Left kidney (tissue), 8 donors: ENCODE measurements at places on chromosomes 11 and 22. TPM values are rescaled to one million over a fixed set of nuclear protein-coding genes. Genes with fewer than 3 reads are reported as not detected.

OR52K2 gene
- not detected for polyA plus RNA-seq

ME3 gene
- 29.7 TPM for polyA plus RNA-seq

KCNQ1 gene
- polyA plus RNA-seq, result 9.1 TPM

MIOX gene
- polyA plus RNA-seq, result 6.1 TPM

CCDC179 gene
- polyA plus RNA-seq, result not detected

OR10G7 gene
- polyA plus RNA-seq, result not detected

EIF1AD gene
- polyA plus RNA-seq, result 31.7 TPM

ZP1 gene
- polyA plus RNA-seq, result 0.30 TPM

DNA sequence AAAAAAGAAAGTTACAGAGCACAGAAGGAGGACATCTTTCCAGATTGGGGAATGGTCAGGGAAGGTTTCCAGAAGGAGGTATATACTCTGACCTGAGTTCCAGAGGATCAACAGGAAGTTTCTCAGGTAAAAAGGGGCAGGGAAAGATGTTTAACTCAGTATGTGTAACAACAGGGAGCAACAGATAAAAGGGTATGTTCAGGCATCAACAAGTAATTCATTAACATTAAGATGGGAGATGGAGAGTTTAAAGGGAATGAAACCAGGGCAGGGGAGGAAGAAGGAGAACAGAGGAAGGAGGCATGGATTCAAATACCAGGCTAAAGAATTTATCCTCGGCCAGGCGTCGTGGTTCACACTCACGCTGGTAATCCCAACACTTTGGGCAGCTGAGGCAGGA lies 2.5 kb upstream of the DENND5A start:
- DNase-seq, result no peak

DNA sequence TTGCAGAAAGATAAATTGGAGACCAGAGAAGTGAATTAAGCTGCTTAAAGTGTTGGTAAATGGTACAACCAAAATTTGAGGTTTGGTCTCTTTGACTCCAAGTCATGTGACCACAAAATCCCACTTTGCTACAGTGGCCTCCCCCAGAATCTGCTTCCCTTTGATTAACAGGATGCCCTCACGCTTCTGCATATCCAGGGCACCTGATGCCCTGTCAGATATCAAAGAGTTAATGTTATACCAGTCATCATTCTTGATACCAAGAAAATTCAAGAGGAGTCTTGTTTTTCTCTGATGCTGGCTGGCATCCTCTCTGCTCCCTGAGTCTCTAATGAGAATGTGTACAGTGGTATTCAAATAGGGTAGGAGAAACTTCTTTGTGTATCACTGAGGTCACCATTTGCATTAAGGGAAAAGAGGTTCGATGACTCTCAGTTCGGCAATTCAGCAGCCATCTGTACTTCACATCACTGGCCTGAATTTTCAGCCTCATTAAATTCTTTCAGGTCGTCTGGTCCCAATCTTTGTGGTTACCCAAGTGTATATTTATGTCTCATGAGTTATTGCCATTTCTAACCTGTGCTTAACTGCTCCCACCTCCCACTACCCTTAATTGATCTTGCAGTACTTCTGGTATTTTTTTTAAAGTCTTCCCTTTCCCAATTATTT lies 73.9 kb downstream of the BDNF start:
- no peak for DNase-seq

DNA sequence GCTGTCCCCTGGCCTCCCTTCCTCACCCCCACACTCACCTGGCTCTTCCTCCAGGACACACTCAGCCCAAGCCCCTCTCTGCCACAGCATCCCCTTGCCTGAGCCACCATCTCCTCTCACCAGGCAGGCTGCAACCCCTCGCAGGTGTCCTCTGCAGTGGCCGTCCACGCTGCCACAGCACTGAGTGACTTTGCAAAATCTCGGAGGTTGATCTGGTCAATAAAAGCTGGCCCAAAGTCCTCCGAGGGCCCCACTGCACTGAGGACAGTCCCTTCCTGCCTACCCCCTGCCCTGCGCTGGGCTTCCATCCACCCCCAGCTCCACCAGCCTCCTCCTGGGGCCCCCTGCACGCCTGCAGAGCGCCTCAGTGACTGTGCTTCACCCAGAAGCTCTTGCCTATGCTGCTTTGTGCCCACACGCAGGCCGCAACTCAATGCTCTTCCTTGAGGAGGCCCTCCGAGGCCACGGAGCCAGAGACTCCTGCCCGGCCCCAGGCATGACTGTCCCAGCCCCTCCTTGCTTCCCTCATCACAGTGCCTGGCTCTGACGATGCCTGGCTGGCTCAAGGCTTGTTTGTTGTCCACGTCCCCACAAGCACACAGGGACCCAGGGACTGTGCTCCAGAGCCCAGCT lies 30.8 kb upstream of the SLC22A12 start:
- no peak for DNase-seq

DNA sequence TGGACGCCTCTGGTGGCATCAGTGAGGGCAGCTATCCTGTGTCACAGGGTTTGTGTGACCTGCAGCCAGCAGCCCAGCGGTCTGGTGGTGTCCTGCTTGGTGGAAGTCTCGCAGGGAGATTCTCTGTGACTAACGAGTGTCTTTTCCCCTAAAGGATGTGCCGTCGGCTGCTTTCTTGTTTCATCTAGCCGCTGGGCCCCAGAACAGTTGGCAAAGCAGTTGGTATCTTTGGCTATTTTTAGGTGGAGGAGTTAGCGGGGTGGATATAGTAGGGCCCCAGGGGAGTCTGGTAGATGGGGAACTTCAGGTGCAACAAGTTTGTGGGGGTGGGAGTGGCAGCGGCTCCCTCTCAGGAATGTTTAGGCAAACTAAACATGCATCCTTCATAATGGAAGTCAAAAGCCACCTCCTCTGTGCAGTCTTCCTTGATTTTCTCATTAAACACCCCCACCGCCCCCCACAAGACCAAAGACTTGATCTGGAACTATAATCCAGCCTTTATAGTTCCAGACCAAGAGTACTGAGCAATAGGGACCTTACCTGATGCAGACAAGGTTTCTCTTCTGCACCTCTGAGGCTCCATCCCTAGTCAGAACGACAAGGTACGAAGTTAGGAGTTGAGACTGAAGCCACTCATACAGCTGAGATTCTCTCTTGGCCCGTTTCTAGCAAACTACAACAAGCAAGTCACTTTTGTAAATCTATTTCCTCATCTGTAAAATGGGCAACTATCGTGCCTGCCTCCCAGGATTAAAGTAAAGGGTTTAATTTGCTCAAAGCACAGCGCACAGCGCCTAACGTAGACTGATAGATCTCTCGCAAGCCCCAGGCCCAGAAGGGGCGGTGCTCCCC lies 1.1 kb upstream of the PELI3 start:
- DNase-seq, result no peak

DNA sequence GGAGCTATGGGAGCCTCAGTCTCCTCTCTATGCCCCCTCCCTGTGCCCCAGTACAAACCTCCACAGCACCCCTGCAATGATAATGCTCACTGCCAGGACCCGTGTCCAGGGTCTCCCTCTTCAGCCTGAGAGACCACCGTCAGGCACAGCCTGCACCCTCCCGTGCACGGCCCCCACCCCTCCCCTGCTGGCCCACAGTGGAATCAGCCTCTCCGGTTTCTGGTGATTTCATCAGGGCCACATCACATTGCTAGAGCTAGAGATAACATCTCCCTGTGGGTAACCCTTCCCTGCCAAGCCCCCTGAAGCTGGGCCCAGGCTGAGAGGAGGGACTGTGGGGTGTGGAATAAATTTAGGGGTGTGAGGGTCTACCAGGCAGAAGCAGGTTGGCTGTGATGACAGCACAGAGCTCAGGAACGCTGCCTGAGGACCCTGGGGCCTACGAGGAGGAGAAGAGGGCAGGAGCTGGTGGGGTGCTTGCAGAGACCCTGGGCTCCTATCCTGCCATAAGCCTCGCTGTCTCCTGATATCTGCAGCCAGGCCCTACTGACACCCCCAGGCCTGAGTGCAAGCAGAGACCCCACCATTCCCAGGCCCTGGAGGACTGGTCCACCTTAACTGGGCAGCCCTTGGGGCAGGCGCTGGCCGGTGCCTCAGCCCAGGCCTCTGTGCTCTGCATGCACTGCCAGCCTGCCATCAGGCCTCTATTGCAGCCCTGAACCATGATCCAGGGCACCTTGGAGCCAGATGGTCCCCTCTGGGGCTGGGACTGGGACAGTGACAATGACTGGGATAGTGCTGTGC lies at the start of gene KLHDC7B:
Gene KLHDC7B (plus strand): TSS at position 378 of the 804 bp plus-strand sequence. CDS start 345 bp downstream, at position 723.
- DNase-seq, result no peak

DNA sequence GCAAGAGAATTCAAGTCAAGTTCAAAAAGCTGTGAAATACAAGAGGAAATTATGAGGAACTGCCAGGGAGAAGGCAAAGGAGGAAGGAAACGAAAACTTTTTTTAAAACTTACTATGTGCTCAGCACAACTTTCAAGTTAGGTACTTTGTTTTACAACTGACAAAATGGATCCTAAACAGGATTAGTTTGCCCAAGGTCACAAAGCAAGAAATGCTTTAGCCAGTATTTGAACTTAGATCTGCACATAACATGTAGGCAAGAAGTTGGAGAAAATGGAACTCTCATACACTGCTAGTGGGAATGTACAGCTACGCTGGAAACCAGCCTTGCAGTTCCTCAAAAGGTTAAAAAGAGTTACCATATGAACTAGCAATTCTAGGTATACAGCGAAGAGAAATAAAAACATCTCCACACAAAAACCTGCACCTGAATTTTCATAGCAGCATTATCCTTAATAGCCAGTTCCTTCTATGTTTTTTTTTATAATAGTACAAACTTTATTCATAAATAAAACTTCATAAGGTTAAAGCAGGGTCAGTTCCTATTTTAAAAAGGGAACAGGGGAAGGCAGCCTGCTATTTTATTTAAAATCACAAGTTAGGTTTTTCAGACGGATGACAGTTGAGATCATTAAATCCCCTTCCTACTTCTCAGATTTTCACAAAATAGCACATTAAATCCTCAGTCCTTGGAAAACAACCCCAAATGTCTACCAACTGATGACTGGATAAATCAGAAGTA lies 19.2 kb downstream of the DDX6 start:
- DNase-seq, result no peak

GRCh38 chr11:91904792-91905785 lies 319.5 kb upstream of the FAT3 start:
- no peak for DNase-seq

DNA sequence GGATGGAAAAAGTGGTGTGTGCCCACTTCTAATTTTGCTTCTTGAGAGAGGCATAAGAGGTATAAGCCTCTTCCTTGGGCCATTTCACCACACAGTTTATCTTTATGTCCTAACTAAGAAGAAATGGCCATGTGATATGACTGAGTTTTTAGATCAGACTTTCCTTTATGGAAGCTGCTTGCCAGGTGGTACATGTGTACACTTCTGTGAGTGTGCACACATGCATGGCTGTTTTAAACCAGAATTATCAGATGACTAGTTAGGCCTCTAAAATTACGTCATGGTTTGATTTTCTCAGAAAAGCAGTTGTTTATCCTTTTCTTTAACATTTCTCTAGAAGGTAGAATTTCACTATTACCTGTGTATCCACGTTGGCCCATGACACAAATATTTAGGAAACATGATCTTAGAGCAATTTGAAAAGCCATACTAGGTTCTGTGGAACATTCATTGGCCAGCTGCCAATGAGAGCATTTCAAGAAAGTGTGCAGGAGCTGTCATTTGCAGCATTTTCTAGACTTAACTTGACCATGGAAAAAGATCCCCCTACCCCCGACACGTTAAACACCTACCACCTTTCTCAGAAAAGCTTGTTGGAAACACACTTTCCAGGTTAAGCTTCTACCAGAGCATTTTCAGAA lies 109.2 kb upstream of the GAL start:
- DNase-seq, result no peak

GRCh38 chr11:129933891-129934290 lies 38.5 kb upstream of the NFRKB start:
- DNase-seq, result no peak

GRCh38 chr11:20026629-20027555 lies 133.4 kb downstream of the DBX1 start:
- DNase-seq, result peak; percentile 81

DNA sequence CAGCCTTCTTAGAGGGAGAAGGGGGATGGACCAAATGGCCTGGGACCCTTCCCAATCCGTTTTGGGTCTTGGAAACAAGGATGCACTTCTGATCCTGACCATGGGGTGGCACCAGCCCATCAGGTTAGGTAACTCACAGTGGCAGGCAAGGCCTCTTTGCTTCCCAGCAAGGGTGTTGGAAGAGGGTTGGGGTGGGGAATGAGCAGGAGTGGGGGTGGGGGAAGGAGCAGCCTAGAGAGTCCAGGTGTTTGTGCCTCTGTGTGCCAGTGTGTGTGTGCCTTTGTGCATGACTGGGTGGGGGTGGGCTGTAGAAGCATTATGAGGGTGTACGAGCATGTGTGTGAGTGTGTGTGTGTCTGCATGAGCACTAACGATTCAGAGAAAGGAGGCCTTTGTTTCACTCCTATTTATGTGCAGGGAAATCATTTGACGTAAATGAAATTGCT lies 213.1 kb downstream of the INSC start:
- DNase-seq, result peak; percentile 75

DNA sequence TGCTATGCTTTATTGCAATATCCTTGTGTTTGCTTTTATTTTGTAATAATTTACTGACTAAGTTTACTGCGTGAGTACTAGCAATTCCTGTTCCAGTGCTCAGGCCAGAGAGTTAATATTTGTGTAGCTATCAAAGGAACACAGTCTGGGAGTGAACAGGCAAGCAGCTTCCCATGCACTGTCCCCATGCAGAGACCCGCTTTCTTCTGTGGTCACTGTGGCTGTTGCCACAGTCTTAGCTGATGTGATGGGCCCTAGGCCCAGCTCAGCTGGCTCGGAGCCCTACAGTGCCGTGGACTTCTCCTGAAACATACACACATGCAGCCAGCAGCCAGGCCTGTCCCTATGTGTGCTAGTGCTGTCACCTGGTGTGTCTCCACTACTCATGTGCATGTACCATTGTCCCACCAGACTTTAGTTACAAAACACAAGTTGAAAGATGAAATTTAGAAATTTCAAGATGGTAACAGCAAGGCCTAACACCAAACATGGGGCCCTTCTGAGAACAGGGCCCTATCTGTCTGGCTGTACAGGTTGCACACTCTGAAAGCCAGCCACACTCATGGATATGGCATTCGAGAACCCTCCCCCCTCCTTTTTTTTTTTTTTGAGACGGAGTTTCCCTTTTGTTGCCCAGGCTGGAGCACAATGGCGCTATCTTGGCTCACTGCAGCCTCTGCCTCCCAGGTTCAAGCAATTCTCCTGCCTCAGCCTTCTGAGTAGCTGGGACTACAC lies 12.3 kb upstream of the SCUBE2 start:
- no peak for DNase-seq

DNA sequence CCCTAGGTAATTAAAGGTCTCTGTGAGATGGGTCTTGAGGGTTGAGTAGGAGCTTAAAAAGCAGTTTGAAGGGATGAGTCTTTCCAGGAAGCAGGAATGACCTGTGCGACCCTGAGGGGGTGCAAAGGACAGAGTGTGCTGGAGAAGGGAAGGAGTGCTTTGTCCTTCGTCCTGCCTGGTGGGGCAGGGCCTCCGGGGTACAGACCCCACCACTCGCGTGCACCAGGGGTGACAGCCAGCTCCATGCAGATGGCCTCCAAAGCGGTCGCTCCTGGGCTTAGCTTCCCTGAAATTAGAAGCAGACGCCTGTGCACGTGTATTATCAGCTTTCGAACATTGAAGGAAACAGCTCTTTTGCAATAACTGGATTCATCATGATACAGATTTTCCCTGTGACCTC lies 959.8 kb downstream of the BRD1 start:
- no peak for DNase-seq
